Dorsolateral prefrontal cortex (tissue), 122 donors: ENCODE measurements at places on chromosomes 16 and 17.

DNA sequence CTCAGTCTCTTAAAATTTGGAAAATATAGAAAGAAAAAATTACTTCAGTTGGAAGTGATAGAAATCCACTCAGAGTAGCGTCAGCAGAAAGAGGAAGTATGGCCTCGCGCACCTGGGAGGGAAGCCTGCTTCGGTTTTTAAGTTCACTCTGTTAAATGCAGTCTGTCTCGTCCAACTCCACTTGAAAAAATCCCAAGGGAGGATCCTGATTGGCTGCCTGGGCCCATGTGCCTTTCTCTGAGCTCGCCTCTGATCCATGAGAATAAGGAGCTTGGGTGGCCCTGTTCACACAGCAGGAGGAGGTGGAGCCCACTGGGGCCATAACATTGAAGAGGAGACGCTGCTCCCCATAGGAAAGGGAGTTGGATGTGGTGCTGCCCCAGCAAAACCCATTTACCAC is 40.7 kb downstream of the DNAJA2 start:
- DNase-seq = no peak

DNA sequence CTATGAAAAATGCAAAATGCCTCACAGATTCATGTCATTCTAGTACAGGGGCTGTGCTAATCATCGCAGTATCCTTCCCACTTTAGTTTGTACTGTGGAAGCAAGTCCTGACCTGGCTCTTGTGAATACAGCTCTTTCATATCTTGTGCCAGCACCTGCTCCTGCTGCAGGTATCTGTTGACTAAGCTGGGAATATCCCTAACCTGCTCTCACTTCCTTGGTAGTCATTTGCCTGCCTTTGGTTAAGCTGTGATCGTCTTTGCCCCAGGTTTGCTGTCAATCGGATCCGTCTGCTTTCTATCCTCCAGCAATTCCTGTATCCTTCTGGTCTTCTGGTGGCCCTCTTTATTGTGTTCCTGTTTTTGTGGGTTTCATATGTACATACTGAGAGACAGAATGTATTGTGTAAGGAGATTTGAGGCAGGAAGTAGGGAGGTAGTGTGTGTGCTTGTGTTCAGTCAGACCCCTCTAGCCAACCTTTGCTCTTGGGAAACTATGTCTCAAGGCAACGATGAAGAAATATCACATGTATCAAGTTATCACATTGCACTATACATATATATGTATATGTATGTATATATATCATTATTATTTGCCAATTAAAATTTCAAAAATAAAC is 7.7 kb upstream of the GINS3 start:
- DNase-seq = no peak

GRCh38 chr17:31564291-31564690 is 172.8 kb downstream of the RAB11FIP4 start:
- DNase-seq = no peak

DNA sequence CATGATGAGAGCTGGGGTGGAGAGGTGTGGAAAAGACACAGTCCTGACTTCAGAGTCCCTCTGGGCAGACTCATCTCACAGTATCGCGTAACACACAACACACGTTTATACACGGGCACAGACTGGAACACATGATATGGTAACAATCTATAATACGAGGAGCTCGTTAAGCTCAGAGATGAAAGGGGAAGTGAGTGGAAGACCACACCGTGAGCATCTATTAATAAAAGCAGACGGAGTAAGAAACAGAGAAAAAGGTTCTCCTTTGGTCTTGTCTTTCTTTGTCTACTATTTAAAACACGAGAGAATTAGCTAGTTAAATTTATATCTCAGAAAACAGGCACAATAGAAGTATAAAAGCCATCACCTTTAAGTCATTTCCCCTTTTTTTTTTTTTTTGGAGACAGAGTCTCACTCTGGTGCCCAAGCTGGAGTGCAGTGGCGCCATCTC is 13.5 kb downstream of the ANKRD11 start:
- no peak for DNase-seq

DNA sequence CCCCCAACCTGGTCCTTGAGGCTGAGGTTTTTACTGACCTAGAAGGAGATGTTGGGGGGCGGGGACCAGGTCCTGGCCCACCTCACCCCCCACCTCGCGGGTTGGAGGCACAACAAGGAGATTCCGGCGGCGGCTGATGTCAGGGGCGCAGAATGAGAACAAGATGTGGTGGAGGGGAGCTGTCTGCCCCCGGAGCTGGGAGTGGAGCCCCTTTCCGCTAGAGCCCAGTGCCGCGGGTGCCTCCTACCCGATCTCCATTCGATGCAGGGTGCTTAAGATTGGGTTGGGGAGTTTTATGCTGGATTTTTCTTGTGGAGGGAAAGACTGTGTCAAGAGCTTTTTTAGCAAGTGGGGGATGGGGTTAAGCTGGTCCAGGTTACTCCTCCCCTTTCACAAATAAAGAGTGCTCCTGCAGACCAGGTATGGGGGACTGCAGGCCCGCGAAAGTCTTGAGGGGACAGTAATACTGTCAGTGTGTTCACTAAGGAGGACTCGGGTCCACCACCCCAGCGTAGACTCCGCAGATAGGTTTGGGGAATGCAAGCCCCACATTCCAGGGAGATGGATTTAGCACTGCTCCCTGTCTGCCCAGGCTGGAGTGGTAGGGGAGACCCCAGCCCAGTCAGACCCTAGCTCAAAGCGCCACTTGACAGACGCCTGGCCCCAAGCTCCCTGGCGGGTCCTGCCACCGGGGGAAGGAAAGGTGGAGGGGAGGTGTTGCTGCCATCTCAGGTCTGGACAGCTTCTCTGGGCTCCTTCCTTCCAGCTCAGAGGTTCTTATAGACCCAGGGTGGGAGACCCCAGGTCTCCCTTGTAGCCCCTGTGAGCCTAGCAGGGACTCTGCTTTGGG is 2.0 kb downstream of the CACNA1G start:
- no peak for DNase-seq

- no peak for DNase-seq
These were observed 32.7 kb downstream of the ITGB3 start for GRCh38 chr17:47286198-47286914.

GRCh38 chr17:43384476-43384862 is 14.3 kb upstream of the ARL4D start:
- DNase-seq = no peak

- no peak for DNase-seq
These were observed 13.1 kb downstream of the SLC16A6 start for GRCh38 chr17:68277807-68278206.

DNA sequence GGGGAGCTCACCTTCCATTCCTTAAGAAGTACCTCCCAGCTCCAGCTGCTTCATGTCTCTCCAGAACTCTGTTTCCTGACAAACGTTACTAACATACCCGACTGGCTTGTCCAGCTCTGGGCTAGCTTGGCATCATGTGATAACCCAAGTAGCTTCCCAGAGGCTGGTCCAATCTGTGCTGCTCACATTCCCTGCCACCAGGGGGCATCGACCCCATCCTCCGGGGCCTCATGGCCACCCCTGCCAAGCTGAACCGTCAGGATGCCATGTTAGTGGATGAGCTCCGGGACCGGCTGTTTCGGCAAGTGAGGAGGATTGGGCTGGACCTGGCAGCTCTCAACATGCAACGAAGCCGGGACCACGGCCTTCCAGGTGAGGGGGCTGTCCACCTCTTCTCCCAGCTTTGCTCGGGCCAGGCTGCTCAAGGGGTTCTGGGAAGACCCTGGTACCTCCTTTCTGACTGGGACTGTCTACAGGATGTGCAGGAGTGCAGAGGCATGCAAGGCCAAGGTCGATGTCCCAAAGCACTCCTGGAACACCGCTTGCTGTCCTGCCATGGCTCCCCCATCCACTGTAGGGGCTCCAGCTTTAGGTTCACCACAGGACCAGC is 7.6 kb downstream of the EPX start:
- no peak for DNase-seq

GRCh38 chr16:64718486-64718885 is 403.4 kb downstream of the CDH11 start:
- no peak for DNase-seq

DNA sequence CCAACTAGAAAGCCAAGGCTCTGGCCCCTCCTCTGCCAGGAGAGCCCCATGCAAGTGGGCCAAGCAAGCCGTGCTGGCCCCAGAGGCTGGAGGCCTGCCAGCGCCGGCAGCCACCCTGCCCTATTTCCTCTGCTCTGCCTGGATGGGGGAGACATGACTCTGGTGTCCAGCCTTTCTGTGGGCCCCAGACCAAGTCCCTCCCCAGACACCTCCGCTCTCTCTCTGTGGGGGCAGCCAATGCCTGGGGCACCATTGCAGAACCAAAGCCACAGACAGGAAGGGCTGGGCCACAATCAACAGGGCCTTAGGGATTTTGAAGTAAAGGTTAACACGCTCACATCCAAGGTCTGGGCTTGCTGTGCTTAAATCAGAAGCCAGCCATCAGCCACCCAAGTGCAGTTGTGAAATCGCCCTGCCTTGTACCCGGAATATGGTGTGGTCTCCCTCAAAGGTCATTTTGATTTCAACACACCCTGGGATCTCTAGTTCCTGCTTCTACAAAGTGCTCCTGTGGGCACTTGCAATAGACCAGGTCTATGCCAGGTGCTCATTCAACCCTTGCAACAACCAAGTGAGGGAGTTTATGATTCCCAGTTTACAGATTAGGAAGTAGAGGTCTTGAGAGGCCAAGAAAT is 63.5 kb upstream of the TEX2 start:
- DNase-seq = no peak
